ENCODE measurements at places on chromosomes 3 and 15.
A peak's percentile ranks its signal among the peaks of the same experiment; 100 is the strongest.

GRCh38 chr3:25463836-25464418 is 35.9 kb downstream of the RARB start:
- no peak for DNase-seq

DNA sequence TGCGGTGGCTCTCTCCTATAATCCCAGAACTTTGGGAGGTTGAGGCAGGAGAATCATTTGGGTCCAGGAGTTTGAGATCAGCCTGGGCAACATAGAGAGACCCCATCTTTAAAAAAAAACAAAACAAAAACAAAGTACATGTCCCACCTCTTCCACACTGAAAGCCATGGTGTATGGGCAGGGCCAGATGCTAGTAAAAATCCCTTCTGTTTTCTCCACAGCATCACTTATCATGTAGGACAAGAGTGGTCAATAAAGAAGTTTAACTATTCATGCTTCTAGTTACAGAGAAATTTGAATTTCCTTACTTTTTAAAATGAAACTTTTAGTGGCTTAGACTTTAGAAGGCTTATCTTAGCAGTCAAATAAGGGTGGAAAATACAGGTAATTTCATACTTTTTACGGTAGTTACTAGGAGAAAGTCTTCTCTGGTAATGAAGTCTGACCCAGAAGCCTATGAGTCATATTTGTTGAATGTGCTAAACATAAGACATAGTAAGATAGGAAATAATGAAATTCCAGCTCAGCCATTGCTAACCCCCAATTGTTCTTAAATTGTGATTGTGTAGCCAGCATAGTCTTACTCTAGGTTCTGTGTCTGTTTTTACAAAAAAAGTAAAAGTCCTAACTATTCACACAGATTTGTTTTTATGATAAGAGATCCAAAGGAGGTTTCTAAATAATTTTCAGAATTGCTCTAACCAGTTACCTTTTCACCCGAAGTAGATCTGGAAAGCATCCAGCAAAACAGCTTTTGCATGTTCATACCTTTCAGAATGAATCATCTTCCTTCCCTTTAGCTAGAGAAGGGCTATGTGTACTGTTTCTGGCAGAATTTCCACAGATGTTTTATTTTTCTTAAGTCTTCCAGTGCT is 16.4 kb upstream of the ZNF609 start:
- DNase-seq, result no peak

DNA sequence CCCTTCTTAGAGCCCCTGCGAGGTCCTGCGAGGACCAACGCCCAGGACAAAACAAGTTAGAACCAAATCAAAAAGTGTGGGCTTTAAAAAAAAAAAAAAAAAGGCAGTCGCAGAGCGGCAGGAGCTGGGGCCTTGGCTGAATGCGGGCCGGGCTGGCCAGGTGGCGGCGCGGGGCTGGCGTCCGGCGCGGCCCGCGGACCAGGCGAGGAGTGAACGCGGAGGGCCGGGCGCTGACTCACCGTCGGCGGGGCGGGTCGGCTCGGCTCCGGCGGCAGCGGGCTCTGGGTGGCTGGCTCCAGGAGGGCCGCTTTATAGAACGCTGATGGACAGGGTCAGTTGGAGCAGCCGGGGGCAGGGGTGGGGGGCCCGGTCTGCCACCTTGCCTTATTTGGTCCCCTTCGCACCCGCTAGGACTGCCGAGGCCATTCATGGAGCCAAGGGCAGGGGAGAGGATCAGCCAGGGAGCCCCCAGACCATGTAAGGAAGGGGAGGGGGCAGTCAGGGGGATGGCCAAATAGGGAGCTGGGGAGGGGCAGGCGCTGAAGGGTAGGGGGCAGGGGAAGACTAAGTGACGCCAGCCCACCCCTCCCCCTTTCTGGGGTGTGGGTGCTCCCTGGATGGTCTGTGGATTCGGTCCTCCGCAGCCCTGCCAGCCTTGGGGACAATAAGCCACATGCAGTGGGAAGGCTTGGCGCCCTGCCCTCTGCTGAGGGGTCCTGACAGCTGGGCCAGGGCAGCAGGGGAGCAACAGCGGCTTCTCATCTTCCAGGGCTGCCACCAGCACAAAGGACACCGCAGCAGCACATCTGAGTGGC is at the start of gene ACTC1:
ACTC1 (minus strand) TSS at position 283 of the 815 bp plus-strand sequence. CDS start 741 bp downstream, outside the sequence.
- peak; percentile 87 for DNase-seq

DNA sequence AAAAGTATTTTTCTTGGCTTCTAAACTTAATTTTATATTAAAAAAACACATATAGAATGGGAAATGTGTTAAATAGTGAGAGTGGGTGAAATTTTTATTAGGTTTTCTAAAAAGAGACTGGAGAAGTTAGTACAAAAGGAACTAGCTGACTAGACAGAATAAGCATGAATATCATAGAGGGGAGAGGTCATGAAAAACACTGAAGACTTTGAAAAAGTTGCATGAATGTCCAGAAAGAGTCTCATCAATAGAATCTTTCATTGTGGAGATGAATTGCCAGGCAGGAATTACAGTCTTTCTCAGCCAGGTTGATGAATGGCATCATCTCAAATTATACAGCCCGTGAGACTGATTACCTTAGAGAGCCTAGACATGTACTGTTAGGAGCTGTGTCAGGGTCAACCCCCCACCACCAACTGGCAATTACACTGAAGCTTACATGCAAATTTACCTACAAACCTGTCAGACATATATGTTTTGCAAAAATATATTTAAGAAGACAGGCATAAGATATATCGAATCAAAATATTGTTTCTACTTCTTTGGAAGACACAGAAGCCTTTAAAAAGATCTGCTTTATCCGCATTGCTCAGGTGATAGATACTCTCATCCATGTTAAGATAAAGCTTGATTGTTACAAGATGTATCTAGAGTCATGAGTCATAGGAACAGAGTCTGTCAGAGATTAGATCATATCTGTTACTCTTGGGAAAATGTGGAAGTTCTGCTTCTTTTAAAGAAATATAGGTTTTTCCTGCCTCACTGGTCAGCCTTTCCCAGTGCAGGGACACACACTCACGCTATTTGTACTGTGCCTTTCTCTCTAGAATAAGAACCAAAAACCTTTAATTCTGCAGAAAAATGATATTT is 34.8 kb upstream of the PFN2 start:
- no peak for DNase-seq

DNA sequence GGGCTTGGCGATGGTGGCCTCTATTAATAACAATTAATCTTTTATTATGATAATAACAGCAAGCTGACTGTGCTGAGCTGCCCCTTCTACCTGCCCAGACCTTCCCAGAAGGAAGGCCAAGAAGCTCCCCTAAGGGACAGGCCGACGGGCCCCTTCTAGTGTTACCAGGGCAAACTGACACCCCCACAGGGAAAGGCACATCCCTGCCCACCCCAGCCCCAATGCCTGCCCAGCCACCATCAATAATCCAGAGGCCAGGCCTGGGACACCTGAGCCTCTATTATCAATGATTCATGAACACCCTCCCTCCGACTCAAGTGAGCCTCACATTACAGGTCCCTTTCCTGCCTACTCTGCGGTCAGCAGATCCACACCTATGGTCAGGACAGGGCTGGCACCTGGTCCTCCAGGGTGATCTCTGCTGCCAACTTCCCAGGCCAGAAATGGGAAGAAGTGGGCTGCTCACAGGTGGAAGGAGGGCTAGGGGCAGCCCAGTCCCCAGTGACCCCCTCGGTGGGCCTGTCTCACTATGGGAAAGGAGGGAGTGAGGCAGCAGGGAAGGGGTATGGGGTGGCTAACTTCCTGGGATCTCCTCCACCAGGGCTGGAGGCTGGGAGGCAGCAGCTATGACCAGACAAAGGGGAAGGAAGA is 1.8 kb downstream of the TWF2 start:
- DNase-seq, result peak; percentile 55

DNA sequence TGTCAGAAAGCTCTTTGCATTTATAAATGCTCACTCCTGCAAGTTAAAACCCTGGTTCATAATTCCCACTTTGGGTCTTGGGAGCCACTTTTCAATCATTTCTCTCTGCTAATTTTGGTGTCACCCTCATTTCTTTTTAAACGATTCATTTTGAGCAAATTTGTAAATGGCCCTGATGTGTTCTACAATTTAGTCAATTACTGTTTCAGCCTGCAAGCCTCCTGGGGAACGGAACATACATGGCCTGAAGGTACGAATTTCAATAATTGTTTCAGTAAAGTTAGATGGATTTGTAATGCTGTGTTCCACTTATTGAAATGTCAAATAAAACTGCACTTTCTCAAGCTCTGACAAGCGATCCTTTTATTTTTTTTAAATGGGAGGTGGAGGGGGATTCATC is 43.2 kb downstream of the MAP2K5 start:
- DNase-seq, result no peak

- DNase-seq, result peak; percentile 78
Measured at GRCh38 chr3:47163169-47164006, 525 bp downstream of the SETD2 start.

DNA sequence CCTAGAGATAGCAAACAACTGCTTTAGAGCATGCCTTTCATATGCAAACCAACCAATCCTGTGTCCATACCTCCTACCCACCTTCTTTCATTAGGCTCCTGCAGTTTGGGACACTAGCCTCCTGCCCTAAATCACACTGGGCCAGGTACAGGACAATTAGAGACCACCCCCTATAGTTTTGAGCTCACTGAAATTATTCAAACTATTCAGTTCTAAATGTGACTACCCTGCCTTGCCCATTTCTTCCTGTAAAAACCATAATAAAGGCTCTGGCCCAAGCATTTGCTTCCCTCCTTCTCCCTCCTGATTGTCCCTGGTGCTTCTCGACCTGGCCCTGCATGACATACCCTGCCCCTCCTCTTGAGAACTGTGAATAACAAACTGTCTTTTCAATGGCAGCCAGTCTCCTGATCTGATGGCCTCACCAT is 31.4 kb upstream of the LRIG1 start:
- no peak for DNase-seq

All from right cardiac atrium (tissue), 5 donors.